ENCODE measurements at places on chromosomes 4 and X. TPM values are rescaled to one million over a fixed set of nuclear protein-coding genes. Genes with fewer than 3 reads are reported as not detected.

Gene PNCK
- not detected for total RNA-seq

Gene HGFAC
- not detected for total RNA-seq

Gene RTL9
- not detected for total RNA-seq

Gene TBC1D8B
- 0.65 TPM for total RNA-seq

Gene USP46
- 24.0 TPM for total RNA-seq

Gene HSFX3
- total RNA-seq = not detected

Gene CDKN2AIP
- 25.9 TPM for total RNA-seq

Gene PLAC1
- total RNA-seq = not detected

Gene F8A2
- not detected for total RNA-seq

Gene HELT
- total RNA-seq = not detected

Gene CAPN6
- total RNA-seq = not detected

Gene SLITRK4
- total RNA-seq = 0.17 TPM

Gene TKTL1
- 3.0 TPM for total RNA-seq

Gene SLC26A1
- 0.21 TPM for total RNA-seq

Gene PNPLA4
- total RNA-seq = 3.6 TPM

Gene XPNPEP2
- total RNA-seq = 0.25 TPM

Gene NOX1
- total RNA-seq = not detected

Gene SYN1
- 1.1 TPM for total RNA-seq

Gene ZXDA
- total RNA-seq = 19.2 TPM

Gene SPANXN5
- total RNA-seq = not detected

Gene CLGN
- total RNA-seq = not detected

Gene MSL3
- 86.2 TPM for total RNA-seq

Gene ADH1A
- not detected for total RNA-seq

Gene RASL11B
- not detected for total RNA-seq

Gene PABPC1L2A
- not detected for total RNA-seq

Gene TSPAN6
- 1.2 TPM for total RNA-seq

Gene REPS2
- total RNA-seq = 0.35 TPM

Gene NEXMIF
- 0.70 TPM for total RNA-seq

Gene ZCCHC18
- 4.0 TPM for total RNA-seq

Gene CTAG1B
- not detected for total RNA-seq

Gene HTRA3
- total RNA-seq = not detected

Gene ATP10D
- total RNA-seq = 1.7 TPM

Gene CT83
- not detected for total RNA-seq

Gene TREX2
- total RNA-seq = 2.0 TPM

Gene MAP3K15
- 0.16 TPM for total RNA-seq

Gene NDUFB11
- total RNA-seq = 55.6 TPM

Gene SLC10A4
- total RNA-seq = not detected

Gene TNIP3
- total RNA-seq = 0.12 TPM

Gene ACSL1
- 12.1 TPM for total RNA-seq

Gene FAM9C
- total RNA-seq = not detected

Gene XAGE1B
- total RNA-seq = not detected

Gene EDA2R
- total RNA-seq = 0.37 TPM

Gene MTMR8
- total RNA-seq = 8.1 TPM

Gene SOX3
- not detected for total RNA-seq

Gene PDK3
- total RNA-seq = 21.2 TPM

Gene PCYT1B
- 0.07 TPM for total RNA-seq

Gene CLIC2
- total RNA-seq = 0.39 TPM

Gene TLR3
- total RNA-seq = 0.55 TPM

Gene TMSB15A
- total RNA-seq = not detected

Gene QDPR
- 20.0 TPM for total RNA-seq

Gene CXCL3
- total RNA-seq = 1.3 TPM

Gene TCP11X2
- total RNA-seq = not detected

Gene ALB
- not detected for total RNA-seq

Gene FANCB
- total RNA-seq = 4.1 TPM

Gene RBM41
- total RNA-seq = 12.0 TPM

Gene PF4V1
- not detected for total RNA-seq

Gene BRS3
- total RNA-seq = not detected

Gene DMRTC1
- 1.8 TPM for total RNA-seq

All from T-helper 17 cell (primary cell).